ENCODE measurements at places on chromosomes 2 and 18.

DNA sequence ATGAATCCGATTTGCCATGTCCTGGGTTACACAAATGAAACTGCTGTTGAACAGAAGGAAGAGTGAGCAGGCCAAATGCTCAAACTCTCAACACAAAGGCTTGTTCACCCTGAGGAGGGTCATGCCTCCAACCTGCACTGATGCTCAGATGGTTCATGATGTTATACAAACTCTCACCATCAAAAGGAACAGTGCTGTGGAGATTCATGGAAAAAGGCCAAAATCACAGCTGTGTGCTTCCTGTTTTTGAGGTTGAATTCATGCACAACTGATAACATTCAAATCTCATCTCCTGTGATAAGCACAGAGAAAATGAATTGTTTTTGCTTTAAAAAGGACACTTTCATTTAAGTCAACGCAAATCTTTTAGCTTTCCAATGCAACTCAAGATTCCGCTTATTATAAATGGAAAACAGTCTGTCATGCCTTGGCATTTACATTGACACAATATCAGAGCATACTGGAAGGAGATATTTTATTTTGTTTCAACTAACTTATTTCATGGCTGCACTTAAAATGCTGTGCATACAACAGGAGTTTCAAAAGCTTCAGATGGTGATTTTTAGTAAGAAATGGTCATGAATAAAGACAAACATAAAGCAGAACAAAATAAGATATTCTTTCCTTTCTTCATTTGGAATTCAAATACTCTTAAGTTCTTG, 22.2 kb upstream of the TTN start:
- no peak for DNase-seq

DNA sequence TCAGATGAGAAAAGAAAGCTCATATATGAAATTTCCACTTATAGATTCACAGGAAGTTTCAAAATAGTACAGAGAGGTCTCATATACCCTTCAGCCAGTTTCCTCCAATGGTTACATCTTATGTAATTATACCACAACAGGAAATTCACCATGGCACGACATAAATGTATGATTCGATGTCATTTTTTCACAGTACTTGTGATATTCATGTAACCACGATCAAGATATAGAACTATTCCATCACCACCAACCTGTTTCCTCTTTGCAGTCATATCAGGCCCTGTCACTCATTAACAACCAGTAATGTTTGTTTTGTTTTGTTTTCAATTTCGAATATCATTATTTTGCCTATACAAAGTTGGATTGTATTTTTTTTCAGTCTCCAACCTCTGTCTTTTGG, 314.3 kb upstream of the POU3F3 start:
- no peak for DNase-seq

DNA sequence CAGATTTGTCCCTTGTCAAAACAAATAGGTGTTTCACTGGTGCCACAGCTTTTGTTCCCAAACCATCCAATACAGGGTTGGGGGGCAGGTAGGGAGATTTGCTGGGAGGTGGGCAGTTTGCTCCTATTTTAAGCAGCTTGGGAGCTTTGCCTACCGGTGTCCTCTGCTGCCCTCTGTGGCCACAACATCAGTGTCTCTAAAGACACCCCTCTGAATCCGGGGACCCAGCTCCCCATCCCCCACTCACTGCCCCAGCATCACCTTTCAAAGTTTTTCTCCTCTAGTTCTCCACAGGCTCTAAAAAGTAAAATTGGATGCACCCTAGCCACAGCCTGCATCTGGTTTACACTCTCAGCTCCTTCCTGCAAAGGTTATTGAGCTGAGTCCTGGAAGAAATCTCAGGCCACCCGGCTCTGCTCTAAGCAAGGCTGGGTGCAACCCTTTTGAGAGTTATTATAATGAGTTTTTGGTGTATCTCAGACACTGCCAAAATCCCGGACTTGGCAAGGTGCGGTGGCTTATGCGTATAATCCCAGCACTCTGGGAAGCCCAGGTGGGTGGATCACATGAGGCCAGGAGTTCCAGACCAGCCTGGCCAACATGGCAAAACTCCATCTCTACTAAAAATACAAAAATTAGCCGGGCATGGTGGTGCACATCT, 2.9 kb upstream of the EPAS1 start:
- DNase-seq: no peak

DNA sequence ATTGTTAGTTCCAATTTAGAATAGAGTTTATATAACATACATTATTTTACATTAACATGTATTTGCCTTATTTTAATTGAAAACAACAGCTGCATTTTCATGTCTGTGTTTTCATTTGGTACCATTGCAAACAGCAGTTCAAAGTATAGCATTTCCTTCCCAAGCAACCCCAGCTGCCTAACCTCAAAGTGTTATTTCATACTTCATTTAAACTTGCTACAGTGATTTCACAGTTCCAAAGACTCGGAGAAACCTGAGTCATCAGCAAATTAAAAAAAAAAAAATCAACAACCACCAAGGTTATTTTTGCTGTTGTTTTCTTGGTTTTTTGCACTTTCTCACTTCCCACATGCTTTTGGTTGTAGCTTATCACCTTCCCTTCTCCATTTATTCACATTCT, 236.5 kb upstream of the SPHKAP start:
- no peak for DNase-seq

DNA sequence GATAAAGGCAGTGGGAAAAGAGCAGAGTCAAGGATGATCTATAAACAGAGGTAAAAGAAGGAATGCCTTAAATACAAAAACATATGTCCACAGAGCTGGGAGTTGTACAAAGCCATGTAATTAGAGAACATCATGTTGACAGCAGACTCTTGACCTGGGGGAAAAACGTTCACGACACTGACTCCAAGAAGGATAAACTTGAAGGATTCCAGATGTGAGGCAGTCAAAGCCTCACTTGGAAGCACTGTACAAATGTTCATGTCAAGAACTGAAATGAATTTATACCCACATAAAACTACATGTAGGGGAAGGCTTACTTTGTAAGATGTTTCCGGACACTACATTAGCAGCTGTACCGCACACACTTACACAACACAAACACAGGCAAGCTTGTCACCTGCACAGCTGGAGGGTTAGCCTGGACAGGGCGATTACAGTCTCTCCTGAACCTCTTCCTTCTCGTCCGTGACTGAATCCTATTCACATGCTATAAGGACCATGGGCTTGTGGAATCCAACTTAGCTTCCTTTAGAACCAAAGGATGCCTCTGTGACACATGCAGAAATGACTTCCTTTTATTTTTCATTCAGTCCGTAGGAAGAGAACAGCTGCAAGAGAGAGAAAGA, 88.6 kb downstream of the SH3YL1 start:
- DNase-seq: no peak

DNA sequence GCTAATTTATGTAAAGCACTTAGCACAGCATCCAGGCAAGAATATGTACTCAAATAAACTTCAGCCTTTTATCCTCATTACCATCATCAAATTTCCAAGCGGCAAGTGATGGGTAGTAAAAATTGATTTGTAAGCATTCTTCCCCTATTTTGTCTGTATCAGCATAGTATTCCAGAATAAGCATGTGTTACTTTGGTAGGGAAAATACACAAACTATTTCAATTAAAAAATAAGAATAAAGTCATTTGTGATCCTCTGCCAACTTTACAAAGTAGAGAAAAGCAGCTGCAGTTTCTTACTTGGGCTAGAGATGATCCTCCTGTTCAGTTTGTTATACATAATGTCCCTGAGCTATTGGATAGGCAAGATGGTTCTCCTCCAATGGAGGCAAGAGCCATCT, 493.2 kb downstream of the ZEB2 start:
- DNase-seq: no peak

All from KG1 (cell line).